NCI-H1417 (cell line): ENCODE measurements at places on chromosomes 12 and 14.

- peak; percentile 58 for DNase-seq
Observed at GRCh38 chr12:30989754-30990153, 63.2 kb downstream of the TSPAN11 start.

GRCh38 chr14:55762595-55763232 is 182.7 kb downstream of the KTN1 start:
- no peak for DNase-seq

- DNase-seq: no peak
Observed at GRCh38 chr12:48280572-48280971, 70.1 kb downstream of the ZNF641 start.

- DNase-seq: no peak
Observed at GRCh38 chr12:32600681-32601080, 78.4 kb upstream of the DNM1L start.

GRCh38 chr14:54170301-54170700 is 213.7 kb upstream of the BMP4 start:
- DNase-seq: no peak

DNA sequence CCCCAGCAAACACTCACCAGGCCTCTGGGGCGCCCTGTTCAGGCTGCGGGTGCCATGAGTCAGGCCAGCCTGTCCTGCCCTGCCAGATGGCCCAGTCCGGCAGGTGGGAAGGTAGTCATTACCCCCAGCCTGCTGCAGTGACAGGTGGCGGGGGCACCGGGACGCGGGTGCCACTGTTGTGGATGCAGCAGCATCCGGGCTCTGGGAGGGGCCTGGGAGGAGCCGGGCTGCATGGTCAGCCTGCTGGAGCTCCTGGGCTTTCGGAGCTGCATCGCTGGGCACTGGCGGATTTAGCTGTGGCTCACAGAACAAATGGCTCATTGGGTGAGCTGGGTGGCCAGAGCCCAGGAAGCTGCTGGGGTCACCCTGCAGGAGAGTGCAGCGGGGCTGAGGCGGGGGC is 13.5 kb downstream of the CEP170B start:
- peak; percentile 16 for DNase-seq

DNA sequence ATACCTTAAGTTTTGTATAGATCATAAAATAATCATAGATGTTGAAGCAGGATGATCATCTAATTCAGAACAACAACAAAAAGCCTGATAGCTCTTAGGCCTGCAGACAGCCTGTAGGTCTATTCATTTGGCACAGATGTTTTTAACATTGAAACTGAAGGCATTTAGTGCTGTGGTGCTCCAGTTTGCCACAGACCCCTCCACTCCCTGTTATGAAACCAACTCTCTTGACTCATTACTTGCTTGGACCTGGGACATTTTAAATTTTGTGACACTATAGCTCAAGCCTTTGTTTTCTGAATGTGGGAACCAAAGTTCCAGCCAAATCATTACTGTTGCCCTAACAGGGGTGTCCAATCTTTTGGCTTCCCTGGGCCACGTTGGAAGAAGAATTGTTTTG is 9.1 kb downstream of the PRKCH start:
- DNase-seq: no peak

DNA sequence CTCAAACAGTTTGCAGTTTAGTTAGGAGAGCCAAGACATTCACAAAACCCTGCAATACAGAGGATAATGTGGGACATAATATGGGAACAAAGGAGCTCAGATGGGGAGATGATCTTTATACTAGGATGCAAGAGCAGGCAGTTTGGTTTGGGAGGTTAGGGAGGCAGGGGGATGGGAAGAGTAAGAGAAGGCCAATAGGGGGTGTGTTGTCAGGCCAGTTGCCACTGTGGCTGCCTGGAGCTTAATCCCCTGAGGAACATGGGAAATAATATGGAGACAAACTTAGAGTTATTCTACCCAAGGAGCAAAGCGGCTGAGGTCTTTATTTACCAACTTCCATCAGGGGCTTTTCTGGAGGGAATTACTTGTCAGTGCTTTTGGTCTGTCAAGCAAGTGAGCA is 10.0 kb upstream of the CSRP2 start:
- DNase-seq: no peak

DNA sequence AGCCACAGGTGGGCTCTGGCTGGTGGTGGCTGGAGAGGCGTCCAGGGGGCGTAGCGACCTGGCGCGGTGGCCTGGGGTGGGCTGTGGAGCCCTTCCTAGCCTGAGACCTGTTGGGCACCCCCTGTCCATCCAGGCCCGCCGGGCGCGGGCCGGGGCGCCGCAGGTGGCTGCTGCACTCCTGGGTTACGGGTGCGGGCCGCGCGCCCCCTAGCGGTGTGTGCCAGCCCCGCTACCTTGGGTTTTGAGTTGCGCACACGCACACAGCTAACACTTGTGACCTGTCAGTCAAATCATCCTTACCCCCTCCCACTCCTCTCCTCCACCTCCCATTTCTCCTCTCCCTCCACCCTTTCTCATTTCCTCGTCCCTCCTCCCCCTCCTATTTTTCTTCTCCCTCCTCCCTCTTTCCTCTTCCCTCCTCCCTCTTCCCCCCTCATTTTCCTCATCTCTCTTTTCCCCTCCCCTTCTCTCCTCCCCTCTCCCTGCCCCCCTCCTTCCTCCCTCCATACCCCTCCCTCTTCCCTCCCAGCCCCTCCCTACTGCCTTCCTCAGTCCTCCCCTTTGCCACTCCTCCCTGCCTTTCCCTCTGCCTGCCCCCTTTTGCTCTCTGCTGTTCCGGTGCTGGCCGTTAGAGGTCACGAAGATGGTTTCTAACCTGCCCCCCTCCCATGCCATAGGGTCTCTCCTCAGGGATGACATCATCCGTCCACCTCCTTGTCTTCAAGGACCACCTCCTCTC is 2.3 kb downstream of the MEG3 start:
- DNase-seq: no peak

DNA sequence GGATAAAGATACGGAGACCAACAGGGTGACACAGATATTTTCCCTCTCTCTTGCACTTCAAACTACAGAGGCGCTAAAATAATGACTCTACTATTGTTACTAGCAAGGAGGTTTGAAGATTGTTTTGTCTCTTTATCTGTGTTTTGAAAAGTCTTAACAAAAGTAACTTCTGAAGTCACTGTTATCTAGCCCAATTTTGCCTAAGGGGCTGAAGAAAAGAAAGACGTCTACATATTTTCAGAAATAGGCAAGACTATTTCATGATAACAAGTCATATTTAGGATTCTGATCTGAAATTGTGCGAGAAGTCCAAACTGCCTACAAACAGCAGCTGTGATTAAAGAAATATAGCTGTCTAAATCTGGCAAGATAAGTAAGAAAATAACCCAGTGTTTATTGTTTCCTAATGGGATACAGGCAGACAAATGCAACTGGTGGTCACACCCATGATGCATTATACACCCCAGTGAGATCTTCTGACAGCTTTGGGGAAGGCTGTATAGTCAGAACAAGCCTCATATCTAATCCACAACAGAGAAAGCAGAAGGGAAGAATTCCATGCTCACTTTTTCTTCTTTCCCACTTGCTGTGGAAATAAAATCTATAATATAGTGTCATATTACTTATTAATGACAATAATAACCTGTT is 226.9 kb upstream of the ARID2 start:
- no peak for DNase-seq

GRCh38 chr12:95337146-95337545 is 119.5 kb downstream of the VEZT start:
- no peak for DNase-seq

- DNase-seq: no peak
Observed at GRCh38 chr12:72295744-72296143, 23.6 kb downstream of the TRHDE start.

DNA sequence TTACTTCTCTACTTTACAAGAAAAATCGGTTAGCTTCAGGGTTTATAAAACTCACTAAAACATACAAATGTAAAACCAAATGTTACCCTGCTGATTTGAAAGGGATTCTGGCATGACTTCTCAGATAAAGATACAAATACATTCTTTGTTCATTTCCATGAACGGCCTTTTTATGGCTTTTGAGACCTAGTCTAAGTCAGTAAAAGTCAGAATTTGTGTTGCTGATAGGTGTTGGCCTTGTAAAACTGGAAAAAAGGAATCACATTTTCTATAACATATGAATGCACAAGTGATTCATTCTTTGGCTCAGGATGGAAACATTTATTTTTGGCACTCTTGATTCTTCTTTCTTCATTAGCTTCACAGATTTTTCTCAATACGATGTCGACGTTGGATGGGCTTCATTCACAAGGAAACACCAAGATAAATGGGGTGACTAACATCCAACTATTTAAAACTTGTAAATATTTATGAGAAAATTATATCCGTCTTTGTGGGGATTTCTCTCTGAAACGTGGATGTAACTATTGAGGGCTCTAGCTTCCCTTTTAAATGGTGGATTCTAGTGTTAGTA is 27.0 kb upstream of the CPM start:
- no peak for DNase-seq

DNA sequence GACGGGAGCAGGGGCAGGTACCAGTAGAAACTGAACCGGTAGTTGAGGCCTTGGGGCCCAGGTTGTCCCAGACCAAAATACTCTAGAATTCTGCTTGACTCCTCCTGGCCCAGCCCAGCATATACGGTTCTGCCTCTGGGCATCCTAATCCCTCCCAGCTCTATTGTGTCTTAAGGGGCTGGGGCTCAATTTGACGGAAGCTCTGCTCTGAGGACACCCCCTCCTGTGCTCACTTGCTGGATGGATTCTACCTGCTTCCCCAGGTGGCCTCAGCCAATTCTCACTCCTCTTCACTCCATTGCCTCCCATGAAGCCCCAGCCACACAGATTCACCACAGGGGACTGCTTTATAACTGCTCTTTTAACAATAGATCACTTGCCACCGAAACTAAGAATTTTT is 219.5 kb upstream of the FKBP4 start:
- DNase-seq: peak; percentile 19

- no peak for DNase-seq
Observed at GRCh38 chr12:48446161-48446776, 26.1 kb upstream of the ANP32D start.

GRCh38 chr12:57846577-57847319 is at the start of gene CTDSP2:
CTDSP2 (minus strand) TSS chr12:57846729; CDS start chr12:57846435, 294 bp downstream.
- peak; percentile 99 for DNase-seq

DNA sequence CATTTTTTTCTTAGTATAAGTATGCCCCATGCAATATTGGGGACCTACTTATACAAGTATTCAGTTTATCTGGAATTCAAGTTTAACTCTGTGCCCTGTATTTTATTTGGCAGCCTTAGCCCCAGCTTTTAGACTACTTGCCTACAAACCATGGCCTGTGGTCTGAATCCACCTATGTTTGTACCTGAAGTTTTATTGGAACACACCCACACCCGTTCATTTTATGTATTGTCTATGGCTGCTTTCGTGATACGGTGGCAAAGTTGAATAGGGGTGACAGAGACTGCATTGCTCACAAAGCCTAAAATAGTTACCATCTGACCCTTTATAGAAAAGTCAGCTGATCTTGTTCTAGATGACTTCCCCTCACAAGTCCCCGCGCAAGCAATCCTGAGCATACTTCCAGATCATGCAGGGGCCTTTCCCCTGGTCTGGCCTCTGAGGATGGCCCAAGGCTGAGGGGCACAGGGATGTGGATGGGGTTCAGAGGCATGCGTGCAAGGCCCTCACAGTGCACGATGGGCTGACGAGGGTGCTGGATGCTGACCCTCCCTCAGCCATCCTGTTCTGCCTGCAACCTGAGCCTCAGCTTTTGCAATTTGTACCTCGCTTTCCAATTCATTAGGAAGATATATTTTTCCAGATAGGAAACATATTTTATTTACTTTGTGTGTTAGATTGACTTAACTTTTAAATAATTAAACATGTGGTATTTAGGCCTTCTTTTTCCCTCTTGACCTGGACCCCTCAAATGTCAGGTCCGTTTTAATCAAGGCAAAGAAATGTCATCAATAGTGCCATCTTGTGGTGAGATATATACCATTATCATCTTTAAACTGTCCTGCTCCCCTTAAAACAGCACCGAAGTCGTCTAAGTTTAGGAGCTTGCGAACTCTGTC is 527.3 kb upstream of the CCDC196 start:
- peak; percentile 73 for DNase-seq

GRCh38 chr14:71726580-71727021 is 205.6 kb upstream of the RGS6 start:
- DNase-seq: no peak

DNA sequence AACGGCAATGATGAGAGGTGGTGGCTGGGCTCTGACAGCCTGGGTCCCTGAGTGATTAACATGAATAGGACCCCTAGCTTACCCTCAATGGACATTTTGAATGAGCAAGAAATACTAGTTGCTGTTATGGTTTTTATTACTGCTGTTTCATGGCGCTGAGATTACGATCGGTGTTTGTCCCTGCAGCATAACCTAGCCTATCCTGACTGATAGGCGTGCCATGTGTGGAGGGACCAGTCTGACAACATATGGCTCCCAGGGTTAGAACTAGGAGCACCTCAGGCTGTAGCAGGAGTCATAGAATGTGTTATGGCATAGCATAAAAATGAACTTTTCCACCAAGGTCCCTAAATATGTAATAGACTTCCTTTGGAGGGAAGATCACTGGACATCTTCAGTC is 137.5 kb upstream of the HIF1A start:
- DNase-seq: no peak

- DNase-seq: no peak
Observed at GRCh38 chr12:65965358-65965757, 141.1 kb downstream of the HMGA2 start.

GRCh38 chr12:54279632-54280467 is at the start of gene CBX5:
CBX5 (minus strand) TSS chr12:54280122; CDS start chr12:54257650, 22,472 bp downstream.
- peak; percentile 100 for DNase-seq

DNA sequence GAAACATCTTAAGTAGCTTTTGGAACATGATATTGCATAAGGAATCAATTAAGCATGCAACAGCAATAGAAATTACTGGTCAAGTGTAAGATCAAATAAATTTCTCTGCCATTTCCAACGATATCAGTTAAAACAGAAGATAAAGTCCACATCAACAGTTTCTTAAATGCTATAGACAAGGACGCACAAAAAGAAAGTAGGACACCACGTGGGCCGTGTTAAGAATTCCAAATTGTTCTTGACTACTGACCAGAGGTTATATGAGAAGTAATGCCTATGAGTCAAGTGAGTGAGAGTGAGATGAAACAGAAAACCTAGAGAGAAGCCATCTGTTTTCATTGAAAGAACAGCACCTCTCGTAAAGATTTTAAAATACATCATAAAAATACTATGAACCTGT is 318.2 kb downstream of the TMEM117 start:
- no peak for DNase-seq
